ENCODE measurements at places on chromosomes 11 and 22.
A peak's percentile ranks its signal among the peaks of the same experiment; 100 is the strongest.

GRCh38 chr11:71185411-71185810, 67.0 kb downstream of the SHANK2 start:
- no peak for DNase-seq

DNA sequence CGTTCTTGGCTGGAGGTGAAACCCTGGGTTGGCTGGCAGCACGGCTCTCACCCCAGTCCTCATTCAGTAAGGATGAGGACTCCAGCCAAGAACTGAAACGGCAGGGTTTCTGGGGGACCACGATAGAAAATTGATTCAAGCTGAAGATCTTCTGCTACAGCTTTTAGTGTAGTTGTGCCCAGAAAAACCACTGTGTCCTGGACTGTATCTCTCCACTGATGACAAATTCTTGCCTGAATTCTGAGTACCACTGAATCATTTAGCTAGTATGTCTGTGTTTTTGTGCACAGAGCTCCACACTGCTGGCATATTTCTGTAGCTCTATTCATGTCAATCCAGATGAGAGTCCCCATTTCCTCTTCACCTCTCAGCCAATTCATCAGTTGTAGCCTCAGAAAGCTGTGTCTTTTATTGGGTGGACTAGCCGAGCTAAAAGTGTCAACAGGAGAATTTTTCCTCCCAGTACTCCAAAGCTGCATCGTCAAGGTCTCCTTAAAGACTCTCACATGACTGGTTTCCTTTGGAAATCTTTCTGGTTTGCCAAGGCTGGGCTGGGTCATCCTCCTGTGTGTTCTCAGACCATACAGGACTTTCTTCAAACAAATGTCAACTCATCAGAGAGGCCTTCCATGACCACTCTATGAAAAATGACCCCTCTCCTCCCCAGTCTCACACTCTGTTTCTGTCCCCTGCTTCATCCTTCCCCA, 144.6 kb downstream of the LDLRAD3 start:
- DNase-seq: peak; percentile 51

GRCh38 chr11:117715801-117716200, 81.2 kb downstream of the DSCAML1 start:
- DNase-seq: no peak

GRCh38 chr11:68214173-68215086, 1.3 kb upstream of the KMT5B start:
- no peak for DNase-seq

Data from EH (cell line).